ENCODE measurements at places on chromosomes 2 and 18.

GRCh38 chr2:164910101-164910899, 45.0 kb downstream of the SLC38A11 start:
- DNase-seq, result no peak

DNA sequence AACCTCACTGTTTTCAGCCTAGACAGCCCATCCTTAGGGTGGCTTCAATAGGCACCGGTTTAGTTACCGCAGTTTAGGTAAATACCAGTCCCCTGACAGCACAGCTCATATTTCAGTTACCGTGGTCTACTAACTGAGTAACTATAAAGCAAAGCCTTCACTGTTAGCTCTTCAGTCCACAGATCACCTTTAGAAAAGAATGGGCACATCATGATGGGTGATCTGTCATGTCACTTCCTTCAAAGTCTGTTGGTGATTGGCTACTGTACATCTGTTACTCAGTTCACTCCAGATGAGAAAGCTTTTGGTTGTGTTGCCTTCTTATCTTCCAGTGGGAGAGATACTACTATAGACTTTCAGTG, 21.0 kb downstream of the SLC20A1 start:
- DNase-seq, result no peak

GRCh38 chr2:162914161-162914560, 75.6 kb upstream of the KCNH7 start:
- DNase-seq, result no peak

DNA sequence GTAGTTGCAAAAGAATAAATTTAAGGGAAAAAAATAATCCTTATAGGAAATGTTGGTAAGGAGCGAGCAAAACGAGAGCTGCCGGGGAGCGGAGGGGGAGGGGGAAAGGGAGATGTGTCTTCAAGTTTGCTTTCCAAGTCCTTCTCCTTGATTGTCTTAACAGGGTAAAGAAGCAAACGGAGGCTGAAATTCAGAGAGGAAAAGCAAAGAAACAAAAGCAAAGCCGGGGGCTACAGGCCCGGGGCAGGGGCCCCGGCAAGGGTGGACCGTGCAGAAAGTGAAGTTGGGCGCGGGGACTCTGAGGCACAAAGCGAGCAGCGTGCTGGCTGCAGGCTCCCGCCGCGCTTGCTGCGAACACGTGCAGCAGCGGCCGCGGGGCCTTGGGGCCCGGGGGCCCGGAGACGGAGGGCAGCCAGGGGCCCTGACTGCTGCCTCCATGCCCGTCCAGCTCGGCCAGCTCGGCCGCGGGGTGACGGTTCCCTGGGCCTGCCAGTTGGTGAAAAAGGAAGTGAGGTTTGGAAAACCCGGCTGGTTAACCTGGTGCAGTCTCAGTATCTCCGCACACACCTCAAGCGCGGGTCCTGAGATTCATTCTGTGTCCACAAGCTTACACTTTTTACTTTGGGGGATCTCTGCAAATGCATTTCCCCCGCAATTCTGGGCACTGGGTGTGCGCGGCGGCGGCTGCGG, 4.1 kb downstream of the BCL11A start:
- peak; percentile 26 for DNase-seq

DNA sequence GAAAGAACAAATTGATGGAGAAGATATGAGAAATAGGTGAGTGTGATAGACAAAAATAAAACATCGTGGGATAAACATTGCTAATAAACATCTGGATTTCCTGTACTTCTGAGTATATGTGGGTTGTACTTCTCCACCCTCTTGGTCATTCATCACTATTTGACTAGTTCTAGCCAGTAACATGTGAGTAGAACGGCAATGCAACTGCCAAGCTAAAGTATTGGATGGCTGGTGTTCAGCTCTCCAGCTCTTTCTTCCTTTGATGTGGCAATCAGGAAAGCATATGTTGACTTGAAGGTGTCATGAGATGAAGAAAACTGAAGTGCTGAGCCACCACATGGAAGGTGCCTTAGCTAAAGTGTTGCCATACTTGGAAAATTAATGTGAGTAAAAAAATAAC, 144.9 kb downstream of the SCG2 start:
- no peak for DNase-seq

DNA sequence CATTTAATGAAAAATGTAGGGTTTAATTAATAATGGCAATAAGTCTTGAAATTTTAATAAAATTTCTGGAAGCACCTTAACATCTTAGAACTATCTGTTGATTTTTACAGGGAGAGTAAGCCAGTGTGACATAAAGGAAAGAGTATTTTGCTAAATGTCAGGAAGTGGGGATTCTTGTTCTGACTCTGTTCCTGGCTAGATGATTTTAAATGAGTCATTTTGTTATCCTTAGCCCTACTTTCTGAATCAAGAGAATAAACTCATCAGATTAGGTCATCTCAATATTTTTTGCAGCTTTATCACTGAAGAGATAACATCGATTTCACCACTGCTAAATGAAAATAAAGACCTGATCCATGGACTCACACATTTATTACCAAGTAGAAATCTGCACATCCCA, 377.5 kb upstream of the CYRIA start:
- DNase-seq, result no peak

All from activated naive CD8-positive, alpha-beta T cell treated with anti-CD3 and anti-CD28 coated beads for 36 hours (primary cell).